ENCODE measurements at places on chromosomes 3 and 15. TPM values are rescaled to one million over a fixed set of nuclear protein-coding genes. Genes with fewer than 3 reads are reported as not detected.

Gene ECE2
- total RNA-seq: 2.7 TPM

Gene IQGAP1
- total RNA-seq: 43.5 TPM

Gene CHRM5
- 1.2 TPM for total RNA-seq

Gene MCF2L2
- total RNA-seq: 32.5 TPM

Gene IQCF5
- not detected for total RNA-seq

Gene SERPINI2
- total RNA-seq: 0.74 TPM

Gene TKT
- 95.1 TPM for total RNA-seq

Gene CLCN2
- 6.1 TPM for total RNA-seq

Gene SEMA6D
- 49.4 TPM for total RNA-seq

Gene IFT80
- 55.3 TPM for total RNA-seq

Gene GOLGA8N
- total RNA-seq: 3.0 TPM

Gene RTP4
- total RNA-seq: not detected

Gene FNDC3B
- 11.1 TPM for total RNA-seq

Gene B3GALNT1
- total RNA-seq: 110 TPM

Gene AGBL1
- total RNA-seq: 0.98 TPM

All from temporal lobe (tissue), 4 donors.